ENCODE measurements at places on chromosomes 7 and 10.

DNA sequence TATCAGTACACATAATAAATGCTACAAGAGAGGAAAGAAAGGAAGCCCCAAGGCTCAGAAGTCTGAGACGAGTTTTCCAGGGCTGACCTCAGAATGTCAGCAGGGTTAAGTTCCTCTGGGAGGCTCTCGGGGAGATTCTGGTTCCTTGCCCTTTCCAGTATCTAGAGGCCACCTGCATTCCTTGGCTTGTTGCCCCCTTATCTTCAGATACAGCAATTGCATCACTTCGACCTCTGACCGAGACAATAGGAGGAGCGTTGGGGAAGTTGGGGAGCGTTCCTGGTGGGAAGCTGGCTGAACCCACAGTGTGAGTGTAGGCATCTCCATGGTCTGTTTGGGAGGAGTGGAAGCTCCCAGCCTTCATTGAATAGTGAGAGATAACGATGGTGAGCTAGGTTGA is 72.0 kb upstream of the MTPN start:
- DNase-seq = no peak

DNA sequence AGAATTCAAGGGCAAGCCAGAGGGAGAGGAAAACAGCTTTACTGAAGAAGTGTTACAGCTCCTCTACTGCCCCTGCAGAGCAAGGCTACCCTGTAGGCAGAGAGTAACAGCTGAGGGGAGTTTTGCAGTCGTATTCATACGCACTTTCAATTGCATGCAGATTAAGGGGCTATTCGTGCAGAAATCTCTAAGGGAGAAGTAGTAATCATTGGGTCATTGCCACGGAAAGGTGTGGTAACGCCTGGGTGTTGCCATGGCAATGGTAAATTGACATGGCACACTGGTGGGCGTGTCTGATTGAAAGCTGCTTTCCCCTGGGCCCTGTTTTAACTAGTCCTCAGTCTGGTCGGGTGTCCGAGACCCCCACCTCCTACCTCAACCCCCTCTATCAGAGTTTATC is 227.2 kb downstream of the NSUN6 start:
- DNase-seq = no peak

- DNase-seq = no peak
Measured at GRCh38 chr7:145324081-145324480, 488.2 kb upstream of the TPK1 start.

DNA sequence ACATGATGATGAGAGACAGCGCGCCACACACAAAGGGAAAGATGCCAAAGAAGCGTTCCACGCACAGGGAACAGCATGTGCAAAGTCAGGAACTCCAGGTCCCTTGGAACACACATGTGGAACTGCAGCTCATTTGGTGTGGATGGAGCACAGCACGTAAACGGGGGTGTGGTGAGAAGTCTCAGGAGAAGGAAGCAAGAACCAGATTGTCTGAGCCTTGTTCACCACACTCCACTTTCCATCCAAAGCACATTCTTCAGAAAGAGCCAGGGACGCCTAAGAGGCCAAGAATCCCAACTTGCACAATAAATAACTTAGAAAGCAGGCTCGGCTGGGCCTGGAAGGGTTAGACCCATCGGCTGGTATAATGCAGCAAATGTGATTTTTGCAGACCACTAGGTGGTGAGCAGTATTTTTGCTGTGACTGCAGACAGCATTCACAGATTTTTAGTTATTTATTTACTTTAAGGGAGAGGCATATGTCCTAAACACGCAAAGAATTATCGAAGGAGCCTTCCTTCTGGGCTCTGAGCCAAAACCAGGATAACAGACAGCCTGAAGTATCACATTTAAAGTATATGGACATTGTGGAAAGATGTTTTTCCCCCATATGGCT is 27.9 kb upstream of the ASCC1 start:
- DNase-seq = no peak

DNA sequence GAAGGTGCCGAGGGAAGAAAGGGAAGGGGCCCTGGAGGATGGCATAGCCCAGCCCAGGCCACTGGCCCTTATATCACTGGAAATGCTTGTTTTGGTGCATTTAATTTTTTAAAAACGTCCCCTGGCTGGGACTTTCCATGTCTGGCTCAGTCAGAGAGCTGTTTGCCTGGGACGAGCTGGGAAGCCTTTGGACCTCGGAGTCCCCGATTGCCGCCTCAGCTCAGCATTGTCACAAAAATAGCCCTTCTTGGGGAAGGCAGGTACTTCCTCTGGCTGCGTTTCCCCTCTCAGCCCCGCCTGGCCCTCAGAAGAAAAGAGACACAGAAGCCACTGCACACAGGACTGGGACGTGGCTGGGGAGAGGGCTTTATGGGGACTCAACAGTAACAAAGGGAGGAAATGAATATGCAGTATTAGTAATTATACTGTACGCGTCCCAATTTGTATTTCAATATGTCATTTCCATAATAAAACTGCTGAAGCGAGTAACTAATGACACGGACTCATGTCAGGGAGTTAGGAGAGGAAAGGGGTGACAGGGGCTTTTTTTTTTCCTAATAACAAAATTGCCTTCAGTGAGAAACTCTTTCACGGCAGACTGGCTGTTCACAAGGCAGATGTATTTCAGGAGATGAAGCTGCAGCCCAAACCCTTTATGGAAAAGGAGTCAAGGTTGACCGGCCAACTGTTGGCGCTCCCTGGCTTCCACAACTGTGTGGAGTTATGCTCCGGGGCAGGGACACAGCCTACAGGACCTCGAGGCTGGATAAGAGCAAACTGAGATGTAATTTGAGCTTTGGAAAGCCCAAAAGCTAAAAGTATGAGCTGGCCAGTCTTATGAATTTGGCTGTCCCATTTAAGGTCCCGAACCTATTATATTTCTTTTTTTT is 31.0 kb upstream of the MXI1 start:
- no peak for DNase-seq

DNA sequence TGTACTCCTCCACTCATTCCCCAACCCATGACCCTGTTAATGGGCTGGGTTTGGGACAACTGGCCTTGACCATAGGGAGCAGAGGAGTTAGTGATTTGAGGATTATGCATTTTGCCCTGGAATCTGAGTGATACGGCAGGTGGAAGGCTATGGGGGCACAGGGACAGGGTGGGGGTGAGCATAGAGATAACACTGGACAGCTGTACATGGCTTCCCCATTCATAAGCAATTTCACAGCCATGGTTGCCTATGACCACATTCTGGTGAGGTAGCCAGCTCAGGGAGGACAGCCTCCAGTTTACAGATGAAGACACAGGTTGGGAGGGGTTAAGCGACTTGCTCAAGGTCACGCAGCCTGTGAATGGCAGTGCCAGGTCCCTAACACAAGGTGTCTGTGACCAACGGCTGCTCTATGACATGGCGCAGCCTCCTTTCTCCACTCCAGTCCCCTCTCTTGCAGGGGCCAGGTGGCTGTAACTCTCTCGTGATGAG is 319.5 kb downstream of the PLXNA4 start:
- no peak for DNase-seq

- no peak for DNase-seq
Measured at GRCh38 chr10:28644647-28645046, 32.7 kb upstream of the BAMBI start.

DNA sequence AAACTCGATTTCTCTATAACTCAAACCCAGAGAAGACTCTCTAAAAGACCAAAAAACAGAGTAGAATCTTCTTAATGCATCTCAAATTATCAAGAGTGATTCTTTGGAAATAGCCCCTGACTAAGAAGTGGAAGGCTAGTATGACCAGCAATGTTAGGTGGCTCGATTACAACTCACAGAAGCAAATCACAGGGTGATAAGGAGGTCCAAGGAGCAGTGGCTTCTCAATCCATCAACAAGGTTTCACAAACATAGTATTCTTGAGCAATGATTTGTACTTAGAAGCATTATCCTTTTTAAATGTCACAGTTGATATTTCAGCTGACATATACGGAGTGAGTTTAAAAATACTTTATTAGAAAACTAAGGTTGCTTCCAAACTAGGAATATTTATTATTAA is 127.7 kb downstream of the CNOT4 start:
- DNase-seq = no peak

- DNase-seq = no peak
Measured at GRCh38 chr10:133025558-133026090, 62.1 kb upstream of the ADGRA1 start.

GRCh38 chr7:45430397-45430796 is 143.8 kb upstream of the ADCY1 start:
- no peak for DNase-seq

DNA sequence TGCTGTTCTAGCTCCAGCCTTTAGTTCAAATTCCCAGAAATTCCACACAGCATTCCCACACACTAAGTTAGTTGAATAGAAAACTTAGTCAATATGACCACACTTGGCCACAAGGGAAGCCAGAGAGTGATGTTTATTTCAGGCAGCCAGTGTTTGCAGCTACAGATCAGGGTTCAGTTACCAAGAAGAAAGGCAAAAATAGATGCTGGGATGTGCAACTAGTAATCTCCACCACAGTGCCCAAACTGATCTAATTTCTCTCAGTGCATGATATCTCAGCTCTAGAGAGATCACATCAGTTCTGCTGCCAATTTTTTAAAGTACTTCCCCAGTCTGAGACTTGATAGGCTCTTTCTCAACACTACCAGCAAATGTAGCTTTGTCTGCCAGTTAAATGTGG is 17.6 kb downstream of the SLF2 start:
- DNase-seq = no peak

DNA sequence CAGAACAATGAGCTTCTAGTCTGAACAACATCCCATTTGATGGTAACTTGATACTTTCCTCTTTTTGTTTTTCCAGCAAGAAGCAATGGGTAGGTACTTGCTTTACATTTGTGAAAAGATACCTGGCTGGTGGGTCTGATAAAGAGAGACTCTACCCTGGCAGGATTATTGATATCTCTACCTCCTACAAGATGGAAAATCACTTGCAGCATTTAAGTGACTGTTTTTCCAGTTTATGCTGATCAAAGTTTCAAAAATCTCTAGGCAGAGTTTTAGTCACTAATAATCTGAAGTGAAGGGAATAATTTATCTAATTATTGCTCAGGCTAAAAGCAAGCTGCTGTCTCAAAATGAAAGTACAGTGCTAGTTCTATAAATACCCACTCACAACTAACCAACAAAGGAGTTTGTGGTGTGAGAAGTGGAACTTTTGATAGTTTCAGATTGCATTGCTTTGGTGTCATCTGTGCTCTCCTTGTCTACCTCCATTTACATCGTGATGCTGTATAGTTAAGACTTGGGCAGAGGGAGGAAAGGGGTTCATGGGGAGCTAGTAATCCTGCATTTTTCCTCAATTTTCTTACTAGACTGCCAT is 86.0 kb upstream of the ANKRD1 start:
- DNase-seq = no peak

DNA sequence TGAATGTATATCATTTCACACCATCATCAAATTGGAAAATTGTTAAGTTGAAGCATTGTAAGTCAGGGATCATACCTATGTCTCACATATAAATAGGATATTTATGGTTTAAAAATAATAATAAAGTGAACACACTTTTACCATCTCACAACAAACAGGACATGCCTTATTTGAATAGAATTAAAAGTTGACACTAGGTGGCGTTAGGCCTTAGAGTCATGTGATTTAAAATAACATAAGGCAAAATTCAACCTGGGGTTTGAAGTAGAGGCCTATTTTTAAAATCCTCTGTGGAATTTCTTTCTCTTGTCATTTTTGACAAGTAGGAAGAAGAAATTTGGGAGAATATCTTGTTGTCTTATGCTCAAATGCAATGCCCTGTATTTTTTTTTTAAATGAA is 184.7 kb upstream of the PCDH15 start:
- DNase-seq = no peak

- no peak for DNase-seq
Measured at GRCh38 chr7:65907501-65908198, 34.8 kb downstream of the VKORC1L1 start.

GRCh38 chr10:74437822-74438221 is 286.8 kb downstream of the ADK start:
- no peak for DNase-seq

DNA sequence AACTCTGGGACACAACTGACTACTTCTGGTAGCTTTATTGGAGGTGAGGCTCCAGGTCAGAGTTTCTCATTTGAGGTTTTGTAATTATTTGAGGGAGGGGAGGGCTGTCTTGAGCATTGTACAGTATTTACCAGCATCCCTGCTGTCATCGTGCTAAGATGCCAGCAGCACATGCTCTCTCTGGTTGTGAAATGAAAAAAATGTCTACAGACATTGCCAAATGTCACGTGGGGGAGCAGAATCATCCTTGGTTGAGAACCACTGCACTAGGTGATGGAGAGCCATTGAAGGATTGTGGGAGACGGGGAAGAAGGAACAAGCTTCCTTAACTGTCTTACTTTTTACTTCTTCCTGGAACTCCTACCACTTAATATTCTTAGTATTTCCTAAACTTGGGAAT is 5.0 kb downstream of the SEPTIN7 start:
- DNase-seq = no peak

GRCh38 chr7:69173846-69174245 is 424.4 kb upstream of the AUTS2 start:
- no peak for DNase-seq

GRCh38 chr7:80095545-80095944 is 39.1 kb upstream of the GNAI1 start:
- no peak for DNase-seq

GRCh38 chr10:108582387-108582786 is 1340.9 kb downstream of the XPNPEP1 start:
- DNase-seq = no peak

DNA sequence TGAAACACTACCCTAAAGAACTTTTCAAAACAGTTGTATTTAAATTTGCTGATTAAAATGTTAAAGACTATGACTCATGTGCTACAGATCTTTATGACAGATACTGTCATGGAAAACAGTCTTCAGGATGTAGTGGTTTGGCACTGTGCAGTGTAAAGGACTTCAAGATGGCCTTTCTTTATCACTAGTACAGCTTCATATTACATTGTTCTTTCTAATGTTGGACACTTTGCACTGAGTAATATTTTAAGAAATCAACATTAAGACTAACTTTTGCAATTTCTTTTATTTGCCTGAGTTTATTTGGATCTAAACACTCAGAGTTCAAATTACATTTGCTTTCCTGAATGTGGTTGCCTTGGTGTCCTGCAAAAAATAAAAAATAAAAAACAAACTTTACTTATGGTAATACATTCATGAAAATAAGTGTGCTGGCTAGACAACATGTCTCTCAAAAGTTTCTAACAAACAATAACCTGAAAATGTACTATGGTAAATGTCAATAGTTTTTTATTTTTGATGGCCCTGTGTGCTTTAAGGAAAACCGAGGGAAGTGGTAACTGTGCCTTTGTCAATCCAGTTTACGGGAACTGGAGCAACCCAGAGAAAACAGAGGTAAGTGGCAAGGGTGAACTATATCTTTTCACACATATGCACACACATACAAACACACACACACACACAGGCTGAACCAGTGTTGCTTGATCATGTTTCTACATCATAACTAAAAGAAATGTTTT is 85.9 kb upstream of the PLXDC2 start:
- DNase-seq = no peak

- no peak for DNase-seq
Measured at GRCh38 chr10:49465736-49466135, 69.8 kb upstream of the DRGX start.

DNA sequence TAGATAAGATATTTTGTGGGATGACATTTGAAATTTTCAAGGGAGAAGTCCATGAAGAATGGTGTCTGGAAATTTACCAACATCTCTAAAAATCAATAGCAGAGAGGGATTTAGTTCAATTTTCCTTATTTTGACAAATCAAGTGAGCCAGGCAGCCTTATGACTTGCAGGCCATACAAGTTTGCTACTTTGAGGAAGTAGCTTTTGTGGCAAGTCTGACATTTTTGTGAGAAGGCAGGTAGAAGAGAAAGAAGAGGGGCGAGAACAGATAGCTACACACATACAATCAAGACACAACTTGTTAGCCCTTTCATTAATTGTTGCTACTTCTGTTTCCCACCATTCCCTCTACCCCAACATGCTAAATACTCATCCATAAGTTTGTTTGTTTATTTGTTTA is 74.5 kb upstream of the OIT3 start:
- DNase-seq = no peak

Measured in NCI-H1105 (cell line).